Activated T-cell treated with anti-CD3 and anti-CD28 coated beads, Interleukin-2, amount 50 U/mL, for 72 hours (primary cell): ENCODE measurements at places on chromosomes 11 and 22. TPM values are rescaled to one million over a fixed set of nuclear protein-coding genes. Genes with fewer than 3 reads are reported as not detected.

GRCh38 chr11:2807801-2808241, 77.8 kb downstream of the CDKN1C start:
- no peak for DNase-seq

DNA sequence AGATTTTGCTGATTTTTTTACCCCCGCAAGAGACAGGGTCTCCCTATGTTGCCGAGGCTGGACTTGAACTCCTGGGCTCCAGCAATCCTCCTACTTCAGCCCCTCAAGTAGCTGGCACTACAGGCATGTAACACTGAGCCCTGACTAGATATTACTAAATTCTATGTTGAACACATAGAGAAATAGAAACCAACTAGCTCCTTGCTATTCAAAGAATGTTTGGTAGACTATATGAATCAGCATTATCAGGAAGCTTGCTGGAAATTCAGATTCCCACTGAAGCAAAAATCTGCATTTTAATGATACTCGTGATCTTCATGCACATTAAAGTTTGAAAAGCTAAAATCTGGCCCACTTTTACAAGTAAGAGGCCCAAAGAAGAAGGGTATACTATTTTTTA, 11.9 kb downstream of the TMEM41B start:
- no peak for DNase-seq

GRCh38 chr11:67562963-67563704, 20.5 kb upstream of the GSTP1 start:
- no peak for DNase-seq

DNA sequence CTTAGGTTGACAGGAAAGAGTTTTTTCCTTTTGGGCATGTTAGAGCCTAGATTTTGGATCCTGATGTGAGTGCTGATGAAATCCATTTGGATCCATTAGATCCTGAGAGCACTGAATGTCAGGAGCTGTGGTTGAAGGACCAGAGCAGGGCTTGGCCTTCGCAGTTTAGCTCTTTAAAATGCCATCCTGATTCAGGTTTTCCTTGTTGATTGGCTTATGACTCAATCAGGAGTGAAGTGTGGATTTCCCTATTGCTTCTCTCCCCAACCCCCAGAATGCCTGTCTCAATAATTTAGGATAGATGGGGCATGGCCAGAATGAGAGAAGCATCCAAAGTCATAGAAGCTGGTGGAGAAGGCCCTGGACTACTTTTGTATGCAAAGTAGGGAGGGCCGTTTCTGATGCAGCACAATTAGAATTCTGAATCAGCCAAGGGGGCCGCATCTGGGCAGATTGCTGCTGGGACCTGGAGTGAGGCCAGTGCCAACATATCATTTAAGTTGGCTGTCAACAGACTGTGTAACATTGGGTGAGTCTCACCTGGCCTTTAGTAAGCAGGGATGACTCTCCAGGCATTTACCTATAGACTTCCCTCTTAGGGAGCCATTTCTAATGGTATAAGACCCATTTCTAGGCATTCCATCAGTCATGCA, 80.5 kb downstream of the TEAD1 start:
- DNase-seq, result no peak

DNA sequence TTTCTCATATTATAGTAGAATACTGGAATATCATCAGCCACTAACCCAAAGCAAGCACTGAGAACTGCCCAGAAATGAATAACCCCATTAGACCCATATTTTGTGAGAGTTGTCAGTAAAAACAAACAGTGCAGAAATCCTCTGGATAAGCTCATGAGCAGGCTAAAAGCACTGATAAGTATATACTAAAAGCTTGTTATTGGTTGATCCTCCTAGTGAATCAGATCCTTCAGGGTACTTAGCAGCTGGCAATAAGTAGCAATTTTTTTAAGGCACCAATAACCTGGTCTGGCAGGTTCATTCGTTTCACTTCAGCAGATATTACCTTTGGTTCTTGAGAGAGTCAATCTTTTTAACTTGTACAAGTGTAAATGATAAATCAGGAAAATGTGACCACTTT, 1.2 kb downstream of the NOX4 start:
- DNase-seq, result no peak

Gene SCN3B
- total RNA-seq, result 0.05 TPM

Gene FBLN1
- not detected for total RNA-seq

Gene CABP4
- 8.9 TPM for total RNA-seq
